ENCODE measurements at places on chromosomes 3 and 15.

DNA sequence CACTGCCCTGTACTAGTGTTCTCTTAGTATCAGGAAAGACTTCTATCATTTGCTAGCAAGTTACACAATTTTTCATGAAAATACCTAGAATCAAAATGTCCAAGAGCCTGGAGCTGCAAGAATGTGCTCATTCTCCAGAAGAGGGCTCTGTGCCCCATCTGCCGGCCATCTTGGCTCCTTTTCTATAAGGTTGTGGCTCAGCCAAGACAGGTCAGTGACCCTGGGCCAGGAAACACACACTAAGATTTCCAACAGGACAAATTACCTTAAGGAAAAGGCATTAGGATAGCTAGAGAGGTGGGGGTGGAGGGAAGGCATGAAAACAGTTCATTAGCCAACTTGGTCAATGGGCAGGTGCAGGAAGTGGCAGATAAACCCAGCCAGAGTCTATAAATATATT lies 20.7 kb downstream of the TIMP4 start:
- peak; percentile 28 for DNase-seq

DNA sequence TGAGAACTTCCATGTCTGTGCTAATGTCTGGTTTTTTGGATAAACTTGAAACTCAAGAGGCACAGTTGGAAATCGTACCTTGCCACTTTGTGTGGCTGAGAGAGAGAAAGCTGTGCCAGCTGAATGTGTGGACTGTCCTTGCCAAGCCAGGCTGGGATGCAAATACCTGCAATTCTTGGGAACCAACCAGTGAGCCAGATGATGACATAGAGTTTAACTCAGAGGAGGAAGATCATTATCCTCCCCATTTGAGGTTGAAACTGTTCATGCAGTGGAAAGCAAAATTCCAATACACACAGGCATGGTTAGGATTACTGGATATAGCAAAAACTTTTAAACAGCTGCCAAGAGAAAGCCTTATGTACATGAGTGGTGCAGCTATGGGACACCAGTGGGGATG lies 451.4 kb upstream of the NPAP1 start:
- DNase-seq = no peak

DNA sequence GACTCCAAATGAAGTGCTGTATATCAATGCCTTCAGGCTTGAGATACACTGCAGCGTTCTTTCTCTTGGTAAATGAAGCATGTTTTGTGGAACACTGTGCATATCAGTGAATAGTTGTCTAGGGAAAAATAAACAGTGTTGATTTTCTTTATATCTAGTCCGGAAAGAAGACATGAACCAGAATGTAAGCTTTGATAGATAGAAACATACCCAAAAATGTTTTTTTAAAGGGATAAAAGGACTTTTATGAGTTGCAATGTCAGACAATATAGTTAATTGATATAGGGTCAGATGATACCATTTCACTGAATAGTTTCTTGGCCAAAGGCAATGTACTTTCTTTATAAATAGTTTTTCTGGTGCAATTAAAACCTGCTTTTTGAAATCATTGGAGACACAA lies 1037.8 kb downstream of the OTOL1 start:
- DNase-seq = no peak

GRCh38 chr3:38334142-38335055 lies 12.2 kb upstream of the XYLB start:
- peak; percentile 37 for DNase-seq

DNA sequence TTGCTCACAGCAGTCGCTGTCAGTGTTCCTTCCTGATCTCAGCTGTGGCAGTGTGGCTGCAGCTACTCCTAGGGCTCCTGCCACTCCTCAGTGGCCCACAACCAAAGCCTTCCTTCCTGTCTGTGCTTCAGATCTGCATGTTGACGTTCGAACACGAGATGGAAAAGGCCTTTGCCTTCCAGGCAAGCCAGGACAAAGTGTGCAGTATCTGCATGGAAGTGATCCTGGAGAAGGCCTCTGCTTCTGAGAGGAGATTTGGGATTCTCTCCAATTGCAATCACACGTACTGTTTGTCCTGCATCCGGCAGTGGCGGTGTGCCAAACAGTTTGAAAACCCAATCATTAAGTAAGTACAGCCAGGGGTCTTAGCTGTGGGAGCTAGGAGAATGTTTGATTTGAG lies 17.8 kb downstream of the MKRN2 start:
- no peak for DNase-seq

- peak; percentile 16 for DNase-seq
Measured at GRCh38 chr3:113531826-113532697, at the start of gene SIDT1. SIDT1 (plus strand) TSS chr3:113532555; CDS start chr3:113533022, 467 bp downstream.

GRCh38 chr3:150545419-150546225 lies 674 bp downstream of the SERP1 start:
- DNase-seq = peak; percentile 17

- no peak for DNase-seq
Measured at GRCh38 chr15:80789796-80790195, 10.6 kb downstream of the CEMIP start.

DNA sequence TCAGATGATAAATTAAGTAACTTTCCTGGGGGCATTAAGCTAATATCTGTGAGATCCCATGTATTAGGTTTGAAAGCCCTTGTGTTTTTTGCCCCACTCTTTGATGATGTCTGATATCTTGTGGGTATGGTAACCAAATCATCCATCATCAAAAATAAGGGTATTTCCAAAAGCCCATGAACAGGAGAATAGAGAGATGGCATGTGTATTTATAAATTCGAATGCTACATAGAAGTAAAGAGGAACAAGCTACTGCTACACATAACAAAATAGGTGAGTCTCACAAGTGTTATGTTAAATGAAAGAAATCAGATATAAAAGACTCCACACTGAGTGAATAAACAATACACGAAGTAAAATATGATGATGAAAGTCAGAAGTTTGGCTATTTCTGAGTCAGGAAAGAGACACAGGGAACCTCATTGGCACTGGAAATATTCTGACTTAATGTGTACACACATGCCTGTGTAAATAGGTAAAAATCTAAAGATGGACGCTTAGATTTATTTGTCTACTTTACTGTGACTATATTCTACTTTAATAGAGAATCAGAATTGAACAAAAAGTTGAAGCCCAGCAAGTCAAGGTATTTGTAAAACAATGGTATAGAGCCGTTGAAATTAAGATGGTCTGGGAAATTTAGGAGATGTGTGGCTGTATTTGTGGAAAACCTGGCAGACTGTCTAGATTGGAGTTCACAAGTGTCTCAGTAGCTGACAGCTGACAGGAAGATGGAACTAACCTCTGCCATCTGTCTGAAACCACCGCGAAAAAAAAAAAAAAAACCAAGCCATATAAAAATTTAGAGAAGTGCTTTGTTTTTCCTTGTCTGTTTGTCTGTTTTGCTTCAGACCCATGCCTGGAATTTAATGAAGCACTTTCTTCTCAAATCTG lies 111.0 kb upstream of the TGFBR2 start:
- no peak for DNase-seq

- DNase-seq = peak; percentile 31
Measured at GRCh38 chr3:9704347-9705322, 1.0 kb downstream of the CPNE9 start.

DNA sequence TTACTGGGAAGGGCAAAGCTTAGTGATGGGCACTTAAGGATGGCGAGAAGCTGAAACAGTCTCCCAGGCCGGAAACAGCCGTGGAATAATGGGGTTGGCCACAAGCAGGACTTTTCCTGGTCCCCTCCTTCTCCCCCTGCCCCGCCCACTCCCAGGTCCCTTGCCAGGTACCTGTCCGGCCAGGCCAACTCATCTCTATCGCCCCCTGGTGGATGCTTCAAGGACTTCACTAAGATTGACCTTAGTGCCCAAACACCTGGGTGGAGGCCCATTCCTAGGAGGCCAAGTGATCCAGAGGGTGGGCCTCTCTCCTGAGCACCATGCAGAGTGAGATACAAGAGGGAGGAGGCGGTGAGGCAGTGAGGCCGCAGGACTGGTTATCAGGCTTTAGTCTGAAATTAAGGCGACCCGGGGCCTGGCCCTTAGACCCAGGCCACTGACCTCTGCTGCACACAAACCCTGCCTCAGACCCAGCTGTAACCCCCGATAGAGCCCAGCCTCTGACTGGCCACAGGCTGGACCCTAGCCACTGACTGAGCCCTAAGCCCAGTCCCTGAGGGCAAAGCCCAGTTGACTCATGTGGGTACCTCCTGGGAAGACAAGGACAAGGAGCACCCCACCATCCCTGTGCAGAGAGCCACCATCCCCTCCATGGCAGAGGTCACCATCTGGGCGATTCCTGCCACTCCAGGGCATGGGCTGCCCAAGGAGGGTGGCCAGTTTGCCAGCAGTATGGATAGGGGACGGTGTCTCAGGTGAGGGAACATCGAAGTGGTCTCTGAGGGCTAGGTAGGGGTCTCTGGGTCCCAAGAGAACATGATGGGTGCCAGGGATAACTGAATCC lies 37.6 kb downstream of the VIPR1 start:
- DNase-seq = peak; percentile 26

GRCh38 chr3:104323226-104323625 lies 1043.5 kb upstream of the ALCAM start:
- no peak for DNase-seq

DNA sequence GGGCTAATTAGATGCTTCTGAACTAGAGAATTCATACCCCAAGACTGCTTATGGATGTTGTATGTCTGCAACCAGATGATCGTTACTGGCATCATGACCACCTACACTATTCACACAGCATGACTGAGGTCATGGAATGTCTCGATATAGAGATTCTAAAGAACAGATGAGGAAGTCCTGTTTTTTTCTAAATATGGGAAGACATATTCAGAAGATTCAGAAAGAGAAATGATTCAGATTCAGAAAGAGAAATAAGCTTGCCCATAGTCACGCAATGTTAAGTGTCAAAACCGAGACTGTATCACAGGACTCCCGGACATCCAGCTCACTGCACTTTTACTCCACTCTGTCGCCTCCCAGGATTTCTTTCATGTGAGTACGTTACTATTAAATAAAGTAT lies 136.2 kb downstream of the TPRG1 start:
- no peak for DNase-seq

DNA sequence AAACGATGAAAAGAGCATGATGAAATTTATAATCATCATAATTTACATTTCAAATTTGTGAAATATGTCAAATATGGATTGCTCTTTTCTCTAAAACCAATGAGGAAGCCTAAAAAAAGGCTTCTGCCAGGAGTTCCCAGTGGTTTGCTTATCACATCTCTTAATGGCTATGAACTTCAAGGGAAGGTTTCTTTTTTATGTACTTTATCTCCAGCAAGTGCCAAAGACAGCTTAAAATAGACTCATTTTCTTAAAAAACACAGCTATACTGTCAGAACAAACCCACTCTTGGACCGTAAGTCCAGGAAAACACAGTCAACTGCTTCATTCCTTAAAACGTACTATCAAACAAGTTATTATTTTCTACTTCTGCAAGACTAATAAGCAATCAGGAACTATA lies 80.2 kb downstream of the DLG1 start:
- no peak for DNase-seq

DNA sequence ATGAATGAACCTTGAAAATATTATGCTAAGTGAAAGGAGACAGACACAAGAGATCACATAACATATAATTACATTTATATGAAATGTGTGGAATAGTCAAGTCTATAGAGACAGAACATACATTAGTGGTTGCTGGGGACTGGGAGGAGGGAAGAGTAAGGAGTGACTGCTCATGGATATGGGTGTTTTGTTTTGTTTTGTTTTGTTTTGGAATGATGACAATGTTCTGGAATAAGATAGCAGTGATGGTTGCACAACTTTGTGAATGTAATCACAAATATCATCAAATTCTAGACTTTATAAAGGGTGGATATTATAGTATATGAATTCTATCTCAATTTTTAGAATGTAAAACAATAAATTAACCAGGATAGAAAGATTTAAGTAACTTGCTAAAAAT lies 57.4 kb upstream of the PHLDB2 start:
- peak; percentile 65 for DNase-seq

DNA sequence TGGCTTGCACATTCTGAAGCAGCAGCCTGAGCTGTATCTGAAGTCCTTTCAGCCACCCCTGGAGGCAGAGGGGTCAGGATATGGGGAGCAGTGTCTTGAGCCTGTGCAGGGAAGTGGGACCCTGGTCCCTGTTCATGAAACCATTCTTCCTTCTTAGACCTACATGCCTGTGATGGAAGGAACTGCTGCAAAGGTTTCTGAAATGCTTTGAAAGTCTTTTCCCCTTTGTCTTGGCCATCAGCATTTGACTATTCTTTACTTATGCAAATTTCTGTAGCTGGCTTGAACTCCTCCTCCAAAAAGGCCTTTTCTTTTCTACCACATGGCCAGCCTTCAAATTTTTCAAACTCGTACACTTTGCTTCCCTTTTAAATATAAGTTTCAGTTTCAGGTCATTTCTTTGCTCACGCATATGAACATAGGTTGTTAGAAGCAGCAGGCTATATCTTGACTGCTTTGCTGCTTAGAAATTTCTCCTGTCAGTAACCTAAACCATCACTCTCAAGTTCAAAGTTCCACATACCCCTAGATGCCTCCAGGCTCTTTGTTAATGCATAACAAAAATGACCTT lies 62.3 kb downstream of the GALK2 start:
- DNase-seq = no peak

- DNase-seq = peak; percentile 88
Measured at GRCh38 chr3:160473978-160474377, 24.4 kb upstream of the TRIM59 start.

GRCh38 chr3:129690406-129690805 lies 83.9 kb upstream of the PLXND1 start:
- peak; percentile 71 for DNase-seq

DNA sequence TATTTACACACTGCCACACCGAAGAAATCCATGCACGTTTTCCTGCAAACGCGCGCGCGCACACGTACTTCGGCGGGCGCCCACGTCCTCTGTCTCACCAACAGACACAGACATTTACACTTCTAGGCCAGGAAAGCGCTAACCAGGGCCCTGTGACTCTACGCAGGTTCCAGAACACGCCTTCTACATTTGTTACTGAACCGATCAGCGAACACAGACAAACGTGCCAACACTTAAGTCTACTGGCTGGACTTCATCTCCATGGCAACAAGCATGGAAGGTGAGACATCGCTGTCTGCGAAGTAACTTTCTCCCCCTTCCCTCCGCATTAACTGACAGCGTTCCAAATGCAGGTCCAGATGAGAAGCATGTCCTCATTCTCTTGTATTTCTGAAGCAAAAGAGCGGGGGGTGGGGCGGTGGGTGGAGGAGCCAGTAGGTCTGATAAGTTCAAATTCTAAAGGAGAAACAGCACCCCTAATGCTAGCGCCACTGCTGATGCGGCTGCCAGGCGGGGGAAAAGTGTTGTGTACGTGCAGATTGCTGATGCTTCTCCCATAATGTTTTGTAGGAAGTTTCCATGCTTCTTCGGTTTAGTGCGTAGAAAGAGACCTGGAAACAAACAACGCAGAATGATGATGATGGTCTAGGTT lies at the start of gene CTXN2:
Gene CTXN2, plus strand, starts transcription at position 92 of the 652 bp plus-strand sequence. CDS start 9,636 bp downstream, outside the sequence.
- no peak for DNase-seq

- DNase-seq = no peak
Measured at GRCh38 chr3:106635826-106636225, 741.4 kb upstream of the CCDC54 start.

All from fibroblast of villous mesenchyme (primary cell).